ENCODE measurements at places on chromosomes 12 and 14.
A peak's percentile ranks its signal among the peaks of the same experiment; 100 is the strongest.

DNA sequence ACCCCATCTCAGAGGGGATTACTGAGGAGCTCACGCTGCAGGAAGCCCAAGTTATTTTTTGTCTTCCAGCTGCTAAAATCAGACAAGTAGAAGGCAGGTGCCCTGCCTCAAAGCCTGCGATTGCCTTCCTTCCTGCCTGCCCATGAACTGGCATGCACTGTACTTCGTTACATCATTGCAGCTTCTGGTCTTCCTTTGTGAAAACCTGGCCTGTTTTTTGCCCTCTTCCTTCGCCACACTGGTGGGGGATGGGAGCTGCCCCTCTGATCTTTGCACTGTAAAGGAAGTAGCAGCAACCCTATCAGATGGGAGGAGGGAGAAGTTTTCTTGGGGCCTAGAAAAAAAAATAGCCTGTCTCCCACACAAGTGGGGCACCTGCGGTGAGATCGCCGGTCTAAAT lies 1098.7 kb downstream of the BCL11B start:
- DNase-seq = peak; percentile 86

- no peak for DNase-seq
Measured at GRCh38 chr12:27817766-27818165, 37.7 kb upstream of the MANSC4 start.

DNA sequence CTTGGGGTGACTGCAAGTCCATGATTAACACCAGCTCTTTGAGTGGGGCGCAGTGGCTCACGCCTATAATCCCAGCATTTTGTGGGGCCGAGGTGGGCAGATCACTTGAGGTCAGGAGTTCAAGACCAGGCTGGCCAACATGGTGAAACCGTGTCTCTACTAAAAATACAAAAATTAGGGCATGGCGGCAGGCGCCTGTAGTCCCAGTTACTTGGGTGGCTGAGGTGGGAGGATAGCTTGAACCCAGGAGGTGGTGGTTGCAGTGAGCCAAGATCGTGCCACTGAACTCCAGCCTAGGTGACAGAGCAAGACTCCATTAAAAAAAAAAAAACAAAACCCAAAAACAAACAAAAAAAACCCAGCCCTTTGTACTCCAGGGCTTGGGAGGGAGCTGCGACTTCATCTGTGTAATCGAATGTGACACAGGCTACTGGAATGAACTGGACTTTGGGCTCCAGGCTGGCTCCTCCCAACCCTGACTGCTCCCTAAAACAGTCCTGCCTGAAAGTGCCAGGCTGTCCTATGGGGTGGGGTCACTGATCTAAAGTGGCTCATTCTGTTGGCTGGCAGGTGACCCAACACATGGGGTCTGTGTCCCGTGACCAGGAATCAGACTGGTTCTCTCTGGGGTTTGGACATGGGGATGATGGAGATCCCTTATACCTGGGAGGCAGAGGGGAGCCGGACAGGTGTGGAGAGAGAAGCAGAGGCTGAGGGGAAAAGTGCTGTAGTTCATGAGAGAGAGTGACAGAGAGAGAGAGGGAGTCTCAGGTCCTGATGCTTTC lies 9.3 kb upstream of the C12orf43 start:
- no peak for DNase-seq

GRCh38 chr12:49133590-49133989 lies 2.4 kb upstream of the TUBA1B start:
- DNase-seq = no peak

DNA sequence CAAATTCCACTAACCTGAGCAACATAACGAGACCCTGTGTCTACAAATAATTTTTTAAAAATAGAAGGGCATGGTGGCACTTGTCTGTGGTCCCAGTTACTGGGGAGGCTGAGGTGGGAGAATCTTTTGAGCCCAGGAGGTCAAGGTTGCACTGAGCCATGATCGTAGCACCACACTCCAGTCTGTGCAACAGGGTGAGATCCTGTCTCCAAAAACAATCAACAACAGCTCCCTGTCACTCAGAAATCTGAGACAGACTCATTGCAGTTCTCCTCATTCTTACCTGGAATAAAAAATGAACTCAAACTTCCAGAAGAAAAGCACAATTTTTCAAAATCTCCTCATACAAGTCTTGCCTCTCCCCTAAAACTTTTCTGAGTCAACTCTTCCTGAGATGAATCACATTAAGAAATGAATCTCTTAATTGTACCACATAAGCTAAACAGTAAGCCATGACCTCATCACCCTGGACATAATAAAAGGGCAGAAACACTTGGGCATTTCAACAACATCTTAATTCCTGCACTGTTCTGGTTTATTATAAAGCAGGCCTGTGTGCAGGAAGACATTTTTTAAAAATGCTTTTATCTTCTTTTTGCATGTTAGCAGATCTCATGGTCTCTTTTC lies 214.3 kb upstream of the CDKN3 start:
- DNase-seq = no peak

GRCh38 chr12:131732-132495 lies 65.3 kb downstream of the IQSEC3 start:
- no peak for DNase-seq

- no peak for DNase-seq
Measured at GRCh38 chr12:104959335-104959841, 1.3 kb upstream of the SLC41A2 start.

GRCh38 chr14:54188064-54188666 lies 208.6 kb upstream of the CDKN3 start:
- DNase-seq = no peak

DNA sequence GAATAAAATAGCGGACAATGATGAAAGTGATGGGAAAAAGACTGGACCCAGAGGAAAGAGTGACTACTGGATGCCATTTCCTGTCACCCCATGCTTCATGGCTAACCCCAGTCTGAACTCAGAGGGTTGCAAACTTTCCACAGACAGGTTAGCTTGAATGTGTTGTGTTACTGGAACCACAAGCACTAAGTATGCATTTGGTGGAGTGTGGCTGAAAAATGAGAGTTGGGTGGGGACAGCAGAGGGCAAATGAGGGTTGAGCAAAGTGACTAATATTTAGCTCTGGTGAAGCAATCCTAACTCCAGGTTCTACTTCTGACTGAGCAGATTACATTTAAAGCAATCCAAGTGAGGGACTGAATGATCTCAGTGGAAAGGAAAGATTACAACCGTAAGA lies 1.6 kb downstream of the SLC16A7 start:
- peak; percentile 72 for DNase-seq

DNA sequence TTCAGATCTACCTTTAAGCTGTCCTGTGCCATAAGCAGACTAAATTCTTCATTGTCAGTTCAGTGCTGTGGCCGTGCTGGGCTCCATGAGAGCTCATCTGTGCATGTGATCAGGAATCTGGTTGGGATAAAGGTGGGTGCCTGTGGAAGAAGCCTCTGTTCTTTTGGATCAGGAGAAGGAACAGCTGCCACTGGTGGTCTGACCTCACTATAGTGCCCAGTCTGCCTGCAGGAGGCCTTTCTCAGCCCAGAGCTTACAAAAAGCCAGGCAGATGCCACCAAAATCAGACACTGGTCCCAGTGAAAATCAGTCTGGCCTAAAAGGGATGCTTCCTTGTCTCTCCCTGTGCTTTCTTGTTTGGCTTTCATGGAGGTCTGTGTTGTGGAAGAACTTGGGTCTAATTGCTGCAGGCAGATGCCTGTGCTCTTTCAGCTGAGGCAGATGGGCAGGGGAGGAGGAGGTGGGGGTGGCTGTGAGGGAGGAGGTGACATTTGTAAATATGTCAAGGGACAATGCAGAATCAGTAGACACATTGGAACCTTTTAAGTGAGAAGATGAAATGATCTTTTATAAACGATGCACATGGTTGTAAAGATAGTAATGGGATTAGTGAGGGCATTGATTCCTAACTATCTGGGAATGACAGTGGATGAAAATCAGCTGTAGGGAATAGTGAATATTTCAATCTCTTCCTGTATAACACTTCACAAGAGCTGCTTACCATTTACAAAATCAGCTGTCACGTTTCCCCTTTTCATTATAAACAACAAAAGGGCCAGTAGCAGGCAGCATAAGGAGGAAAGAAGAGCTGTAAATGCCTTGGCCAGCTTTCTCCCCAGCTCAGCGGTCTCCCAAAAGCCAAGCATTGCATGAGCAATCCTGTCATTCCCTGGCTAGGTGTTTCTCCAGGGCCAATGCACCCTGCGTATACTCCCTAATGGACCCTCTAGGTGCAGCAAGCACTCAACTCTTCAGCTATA lies 44.6 kb downstream of the CACNA2D4 start:
- DNase-seq = no peak

GRCh38 chr14:100713705-100714104 lies 13.0 kb upstream of the DLK1 start:
- no peak for DNase-seq

GRCh38 chr14:77158175-77158881 lies 16.7 kb upstream of the ZDHHC22 start:
- DNase-seq = no peak

- no peak for DNase-seq
Measured at GRCh38 chr12:85519163-85519562, 239.1 kb downstream of the ALX1 start.

- no peak for DNase-seq
Measured at GRCh38 chr14:47346849-47347248, 328.6 kb downstream of the MDGA2 start.

- DNase-seq = no peak
Measured at GRCh38 chr14:88518592-88519512, 36.0 kb downstream of the PTPN21 start.

GRCh38 chr12:45674181-45674977 lies 55.1 kb upstream of the ARID2 start:
- DNase-seq = no peak

DNA sequence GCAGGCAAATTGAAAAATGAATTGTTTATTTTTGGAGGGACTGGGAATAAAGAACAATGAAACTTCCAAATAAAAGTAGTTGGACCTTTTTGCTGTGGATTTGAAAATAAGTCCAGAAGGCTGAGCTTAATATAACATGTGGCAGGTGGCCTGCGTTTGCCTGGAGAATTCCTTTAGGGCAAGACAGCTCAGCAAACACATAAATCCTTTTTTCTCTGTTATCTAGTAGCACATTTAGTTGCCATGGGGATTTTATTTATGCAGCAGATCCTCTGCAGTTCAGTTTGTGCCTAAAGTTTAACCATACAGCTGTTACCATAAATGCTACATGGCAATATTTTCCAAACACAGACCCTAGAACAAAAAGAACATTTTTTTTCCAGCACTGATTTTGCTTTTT lies 180.0 kb downstream of the NPAS3 start:
- no peak for DNase-seq

DNA sequence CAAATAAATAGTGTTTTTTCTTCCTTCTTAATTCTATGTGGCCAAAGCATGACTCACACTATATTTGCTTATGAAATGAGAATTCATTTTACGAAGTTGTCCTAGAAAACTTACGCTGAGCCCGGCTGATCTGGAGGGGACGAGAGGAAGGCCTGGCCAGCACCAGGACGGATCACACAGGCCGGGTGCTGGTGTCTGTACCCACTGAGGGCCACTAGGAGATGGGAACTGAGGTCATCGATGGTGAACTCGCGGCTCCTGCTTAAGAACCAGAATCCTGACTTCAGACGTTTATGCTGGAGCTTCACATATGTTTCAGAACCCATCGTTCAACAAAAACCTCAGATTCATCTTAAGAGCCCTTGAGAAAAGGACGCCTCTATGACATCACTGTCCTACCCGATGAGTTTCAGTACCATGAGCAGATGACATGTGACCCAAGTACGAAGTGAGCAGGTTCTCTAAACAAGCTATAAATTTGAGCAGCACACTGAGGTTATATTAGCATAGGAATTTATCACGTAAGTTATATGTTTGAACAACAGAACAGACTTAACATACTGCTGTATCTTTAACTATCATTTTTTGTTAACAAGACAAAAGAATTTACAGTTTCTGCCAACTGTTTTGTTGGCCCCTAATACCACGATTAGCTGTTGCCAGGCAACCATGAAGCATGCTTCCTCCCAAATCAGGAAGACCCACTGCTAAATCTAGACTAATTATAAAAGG lies 111.9 kb downstream of the FOXN3 start:
- DNase-seq = peak; percentile 11

- DNase-seq = no peak
Measured at GRCh38 chr12:102992720-102993119, 35.2 kb downstream of the ASCL1 start.

- no peak for DNase-seq
Measured at GRCh38 chr12:32567296-32567674, 111.8 kb upstream of the DNM1L start.

GRCh38 chr14:101929946-101930345 lies 34.4 kb upstream of the DYNC1H1 start:
- DNase-seq = no peak

DNA sequence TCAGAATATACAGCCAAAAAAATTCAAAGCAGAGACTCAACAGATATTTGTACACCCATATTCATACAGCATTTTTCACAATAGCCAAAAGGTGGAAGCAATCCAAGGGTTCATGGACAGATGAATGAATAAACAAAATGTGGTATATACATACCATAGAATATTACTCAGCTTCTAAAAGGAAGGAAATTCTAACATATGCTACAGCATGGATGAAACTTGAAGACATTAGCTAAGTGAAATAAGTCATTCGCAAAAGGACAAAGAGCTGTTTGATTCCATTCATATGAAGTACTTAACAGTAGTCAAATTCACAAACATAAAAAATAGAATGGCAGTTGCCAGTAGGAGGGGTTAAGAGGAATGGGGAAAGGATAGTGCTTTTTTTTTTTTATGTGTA lies 91.8 kb upstream of the ARID2 start:
- no peak for DNase-seq

DNA sequence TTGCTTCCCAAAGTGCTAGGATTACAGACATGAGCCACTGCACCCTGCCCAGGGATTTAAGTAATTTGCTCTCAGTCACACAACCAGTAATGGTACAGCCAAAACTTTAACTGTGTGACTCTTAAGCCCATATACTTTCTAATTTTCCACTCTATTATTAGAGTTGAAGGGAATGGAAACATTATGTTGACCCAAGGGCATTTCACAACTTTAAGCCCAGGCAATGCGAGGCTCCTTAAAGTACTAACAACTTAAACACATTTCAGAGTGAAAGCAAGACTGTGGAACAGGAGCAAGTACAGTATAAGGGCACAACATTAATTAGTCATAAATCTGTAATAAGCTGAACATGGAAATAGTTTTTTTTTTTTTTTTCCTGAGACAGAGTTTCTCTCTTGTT lies 39.8 kb downstream of the BAZ1A start:
- DNase-seq = no peak

DNA sequence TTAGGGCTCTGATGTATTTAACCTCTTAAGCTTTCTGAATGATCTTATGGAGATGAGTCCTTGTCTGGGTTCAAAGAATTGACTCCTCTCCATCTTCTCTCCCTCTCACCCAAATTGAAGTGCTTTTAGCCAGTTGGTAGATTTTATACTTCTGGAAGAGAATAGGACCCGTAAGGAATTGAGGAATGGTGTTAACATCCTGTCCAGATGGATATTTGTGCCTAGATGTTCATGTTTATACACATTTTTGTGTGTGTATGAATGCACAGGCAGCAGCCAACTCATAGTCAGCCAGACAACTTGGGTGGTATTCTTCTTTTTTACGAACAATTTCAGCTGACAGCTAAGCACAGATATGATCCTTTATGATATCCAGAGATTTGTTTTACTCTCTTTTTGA lies 449.6 kb upstream of the RGS6 start:
- DNase-seq = no peak

GRCh38 chr12:2696136-2696535 lies 98.6 kb upstream of the FKBP4 start:
- DNase-seq = no peak

- DNase-seq = no peak
Measured at GRCh38 chr12:67535176-67535575, 113.4 kb upstream of the DYRK2 start.

- DNase-seq = no peak
Measured at GRCh38 chr14:103735022-103735421, 19.4 kb downstream of the ZFYVE21 start.

Data from CD4-positive, alpha-beta T cell treated with Interleukin-21 for 1 hour (primary cell).